Kidney (tissue), 22 donors: ENCODE measurements at places on chromosomes 11 and 22. TPM values are rescaled to one million over a fixed set of nuclear protein-coding genes. Genes with fewer than 3 reads are reported as not detected.

The LAYN gene
- total RNA-seq: 7.6 TPM

The TRMT2A gene
- total RNA-seq: 50.0 TPM

The SC5D gene
- 26.6 TPM for total RNA-seq

The MMP27 gene
- not detected for total RNA-seq

The ANKK1 gene
- total RNA-seq: 0.60 TPM

The LIF gene
- 10.7 TPM for total RNA-seq

The ACR gene
- 1.6 TPM for total RNA-seq

The TSSK2 gene
- not detected for total RNA-seq

The TSPAN32 gene
- total RNA-seq: 6.1 TPM

The TMEM191C gene
- total RNA-seq: 1.4 TPM

The AP5B1 gene
- total RNA-seq: 18.3 TPM

The SNX32 gene
- total RNA-seq: 1.0 TPM

The APOBEC3H gene
- total RNA-seq: 0.79 TPM

The INPPL1 gene
- 120 TPM for total RNA-seq

The SCGB1D2 gene
- total RNA-seq: 0.60 TPM

The CASP5 gene
- 0.91 TPM for total RNA-seq

GRCh38 chr22:39600491-39601179 lies 30.1 kb downstream of the CACNA1I start:
- no peaks in the 10 kb centered on the region for H3K4me1 ChIP-seq
- H3K27me3 ChIP-seq: peaks cover 2% of the 10 kb centered on the region
- H3K27ac ChIP-seq: no peak overlapping the region
- H3K36me3 ChIP-seq: no peaks in the 10 kb centered on the region
- DNase-seq: no peak

- no peaks in the 10 kb centered on the region for H3K27me3 ChIP-seq
- peaks cover 4% of the 10 kb centered on the region for H3K4me1 ChIP-seq
- no peak overlapping the region for H3K27ac ChIP-seq
- no peak for DNase-seq
These were observed 5.9 kb downstream of the ZNF215 start for GRCh38 chr11:6932145-6932544.

- no peaks in the 10 kb centered on the region for H3K4me1 ChIP-seq
- H3K27ac ChIP-seq: no peak overlapping the region
- H3K36me3 ChIP-seq: no peaks in the 10 kb centered on the region
- no peak overlapping the region for H3K4me3 ChIP-seq
- no peaks in the 10 kb centered on the region for H3K27me3 ChIP-seq
These were observed 10.7 kb upstream of the NLRP6 start for GRCh38 chr11:267491-267994.

GRCh38 chr11:3087821-3088800 lies 30.9 kb upstream of the CARS1 start:
- H3K4me3 ChIP-seq: no peak overlapping the region
- no peaks in the 10 kb centered on the region for H3K36me3 ChIP-seq

DNA sequence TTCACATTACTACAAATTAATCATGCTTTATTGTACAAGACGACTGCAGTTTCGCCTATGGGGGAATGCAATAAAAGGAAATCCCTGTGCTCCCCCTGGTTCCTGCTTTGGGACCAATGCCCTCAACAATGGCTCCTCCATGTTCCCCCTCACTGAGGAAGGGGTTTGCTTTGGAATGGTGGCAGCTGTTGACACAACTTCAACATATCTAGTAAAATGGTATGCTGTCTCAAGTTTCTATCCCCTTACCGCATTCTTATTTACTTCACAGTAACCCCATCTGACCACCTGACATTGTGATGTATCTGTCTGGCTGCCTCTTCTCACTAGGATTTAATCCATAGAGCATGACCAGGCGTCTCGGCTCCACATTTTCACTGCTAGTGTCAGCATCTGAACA lies 48.8 kb downstream of the PIWIL3 start:
- H3K27ac ChIP-seq: no peak overlapping the region
- H3K4me1 ChIP-seq: no peaks in the 10 kb centered on the region
- DNase-seq: peak; percentile 57

GRCh38 chr11:132060567-132060966 lies 690.2 kb downstream of the NTM start:
- H3K27ac ChIP-seq: no peak overlapping the region
- no peaks in the 10 kb centered on the region for H3K36me3 ChIP-seq
- peaks cover 7% of the 10 kb centered on the region for H3K4me1 ChIP-seq
- no peaks in the 10 kb centered on the region for H3K27me3 ChIP-seq

DNA sequence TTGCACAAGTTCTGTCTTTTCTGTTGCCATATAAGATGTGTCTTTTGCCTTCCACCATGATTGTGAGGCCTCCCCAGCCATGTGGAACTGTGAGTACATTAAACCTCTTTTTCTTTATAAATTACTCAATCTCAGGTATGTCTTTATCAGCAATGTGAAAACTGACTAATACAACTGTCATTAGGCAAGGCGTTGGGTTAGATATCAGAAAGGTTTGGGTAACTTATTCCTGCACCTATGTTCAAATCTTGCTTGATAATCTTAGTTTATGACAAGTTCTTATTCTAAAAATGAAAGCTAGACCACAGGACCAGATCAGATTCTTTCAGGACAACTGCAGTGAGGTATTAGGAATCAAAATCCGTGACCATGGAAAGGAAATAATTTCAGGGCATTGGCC lies 160.6 kb upstream of the BDNF start:
- no peak for DNase-seq
- H3K36me3 ChIP-seq: no peaks in the 10 kb centered on the region
- H3K27me3 ChIP-seq: no peaks in the 10 kb centered on the region
- no peak overlapping the region for H3K4me3 ChIP-seq
- H3K27ac ChIP-seq: no peak overlapping the region

- H3K4me1 ChIP-seq: no peaks in the 10 kb centered on the region
- H3K27ac ChIP-seq: no peak overlapping the region
- DNase-seq: no peak
- H3K36me3 ChIP-seq: no peaks in the 10 kb centered on the region
- H3K4me3 ChIP-seq: no peak overlapping the region
These were observed 17.1 kb upstream of the SYVN1 start for GRCh38 chr11:65151331-65151899.

DNA sequence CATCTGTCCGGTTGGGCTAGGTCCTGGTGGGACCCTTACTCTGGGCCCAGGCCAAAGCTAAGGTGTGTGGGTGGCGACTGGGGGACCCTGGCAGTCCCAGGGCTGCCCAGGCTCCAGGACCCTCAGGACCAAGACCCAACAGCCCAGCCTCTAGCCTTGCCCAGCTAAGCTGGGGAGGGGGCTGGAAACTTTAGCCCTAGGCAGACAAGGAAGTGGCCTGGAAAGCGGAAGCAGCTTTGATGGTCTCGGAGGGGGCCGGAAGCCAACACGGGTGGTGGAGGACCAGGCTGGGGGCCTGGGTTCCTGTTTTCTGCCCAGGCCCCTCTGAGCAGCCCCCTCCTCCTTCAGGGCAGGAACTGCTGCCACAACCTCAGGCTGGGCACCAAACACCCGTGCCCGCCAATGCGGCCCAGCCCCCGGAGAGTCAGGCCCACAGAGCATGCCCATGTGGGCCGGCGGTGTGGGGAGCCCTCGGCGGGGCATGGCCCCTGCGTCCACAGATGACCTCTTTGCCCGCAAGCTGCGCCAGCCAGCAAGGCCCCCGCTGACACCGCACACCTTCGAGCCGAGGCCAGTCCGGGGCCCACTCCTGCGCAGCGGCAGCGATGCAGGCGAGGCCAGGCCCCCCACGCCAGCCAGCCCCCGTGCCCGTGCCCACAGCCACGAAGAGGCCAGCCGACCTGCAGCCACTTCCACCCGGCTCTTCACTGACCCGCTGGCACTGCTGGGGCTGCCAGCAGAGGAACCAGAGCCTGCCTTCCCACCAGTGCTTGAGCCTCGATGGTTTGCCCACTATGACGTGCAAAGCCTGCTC lies 2.8 kb downstream of the SIPA1 start:
- no peak overlapping the region for H3K4me3 ChIP-seq
- peaks cover 2% of the 10 kb centered on the region for H3K36me3 ChIP-seq
- H3K4me1 ChIP-seq: no peaks in the 10 kb centered on the region
- DNase-seq: no peak

GRCh38 chr11:46210133-46210636 lies 67.3 kb upstream of the CREB3L1 start:
- H3K27ac ChIP-seq: no peak overlapping the region
- no peaks in the 10 kb centered on the region for H3K4me1 ChIP-seq
- no peaks in the 10 kb centered on the region for H3K36me3 ChIP-seq

GRCh38 chr11:116948391-116948790 lies 111.0 kb upstream of the APOA1 start:
- H3K4me3 ChIP-seq: no peak overlapping the region
- H3K27me3 ChIP-seq: no peaks in the 10 kb centered on the region
- no peaks in the 10 kb centered on the region for H3K4me1 ChIP-seq

DNA sequence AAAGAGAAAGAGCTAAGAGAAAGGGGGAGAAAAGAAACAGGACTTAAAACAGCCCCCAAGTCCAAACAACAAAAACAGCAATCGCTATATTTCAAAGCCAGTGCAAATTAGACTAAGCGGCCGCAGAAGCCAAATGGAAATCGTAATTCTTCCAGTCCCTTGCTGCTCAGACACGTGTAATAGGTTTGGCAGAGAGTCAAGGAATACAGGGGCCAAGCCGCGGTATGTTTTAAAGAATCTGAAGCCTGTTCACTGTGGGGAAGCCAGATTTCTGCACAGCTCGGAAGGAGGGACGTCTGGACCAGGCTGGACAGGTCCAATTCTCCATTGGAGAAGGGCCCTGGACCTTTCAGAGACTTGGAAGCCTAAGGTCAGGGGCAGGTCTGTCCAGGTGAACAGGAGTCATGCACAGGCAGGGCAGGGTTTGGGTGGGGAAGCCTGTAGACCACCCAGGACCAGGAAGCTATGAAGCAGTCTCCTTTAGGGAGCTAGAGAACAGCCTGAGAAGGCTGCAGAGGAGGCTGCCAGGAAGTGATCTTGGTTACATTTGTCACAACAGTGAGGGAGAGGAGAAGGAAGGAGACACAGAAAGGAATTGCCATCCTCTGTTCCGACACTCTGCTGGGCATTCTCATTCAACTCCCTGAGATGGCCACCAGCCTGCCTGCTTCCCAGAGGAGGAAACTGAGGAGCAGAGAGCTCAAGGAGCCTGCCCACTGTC lies 265.5 kb upstream of the ISX start:
- DNase-seq: peak; percentile 60
- H3K4me3 ChIP-seq: no peak overlapping the region
- no peaks in the 10 kb centered on the region for H3K36me3 ChIP-seq
- peaks cover 4% of the 10 kb centered on the region for H3K4me1 ChIP-seq

DNA sequence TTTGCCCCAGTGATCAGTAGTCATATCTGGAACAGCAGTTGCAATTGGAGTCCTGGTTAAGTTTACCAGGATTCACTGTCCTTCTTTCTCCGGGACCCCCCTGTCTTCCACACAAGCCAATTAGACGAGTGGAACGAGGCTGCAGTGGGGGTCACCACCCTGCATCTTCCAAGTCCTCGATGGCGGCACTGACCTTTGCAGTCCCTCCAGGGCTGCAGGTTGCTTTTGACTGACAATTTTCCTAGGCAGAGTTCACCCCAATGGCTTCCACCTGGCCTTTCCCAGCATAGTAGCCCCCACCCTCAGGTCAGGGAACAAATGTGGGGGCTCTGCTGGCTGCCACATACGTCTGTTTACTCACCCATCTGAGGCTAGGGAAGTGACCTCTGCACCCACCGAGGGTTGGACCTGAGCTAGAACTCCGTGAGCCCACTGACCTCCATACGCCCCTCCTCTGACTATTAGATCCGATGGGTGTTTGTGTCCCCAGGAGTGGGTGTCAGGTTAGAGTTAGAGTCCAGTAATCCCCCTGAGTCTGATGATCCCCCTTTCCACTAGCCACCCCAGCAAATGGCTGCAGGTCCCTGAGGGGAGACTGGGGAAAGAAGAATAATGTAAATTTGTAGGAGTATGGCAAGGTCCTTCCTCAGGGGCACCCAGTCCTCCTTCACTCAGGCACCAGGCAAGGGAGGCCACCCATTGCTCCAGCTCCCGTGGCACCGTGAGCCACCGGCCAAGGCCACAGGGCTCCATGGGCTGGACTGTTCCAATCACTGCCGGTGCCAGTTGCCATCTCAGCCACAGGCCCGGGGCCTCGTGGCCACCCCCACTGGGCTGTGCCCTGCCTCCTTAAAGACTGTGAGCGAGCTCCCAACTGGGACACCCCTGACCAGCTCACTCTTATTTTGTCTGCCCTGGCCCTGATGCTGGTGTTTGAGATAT lies 5.5 kb downstream of the C11orf21 start:
- no peak overlapping the region for H3K27ac ChIP-seq
- no peaks in the 10 kb centered on the region for H3K36me3 ChIP-seq
- H3K27me3 ChIP-seq: no peaks in the 10 kb centered on the region
- no peak for DNase-seq
- H3K4me1 ChIP-seq: no peaks in the 10 kb centered on the region
- no peak overlapping the region for H3K4me3 ChIP-seq

- H3K36me3 ChIP-seq: peaks cover 7% of the 10 kb centered on the region
- H3K27ac ChIP-seq: no peak overlapping the region
- peak overlapping the region; percentile 66 for H3K4me3 ChIP-seq
- no peak for DNase-seq
- H3K27me3 ChIP-seq: no peaks in the 10 kb centered on the region
- no peaks in the 10 kb centered on the region for H3K4me1 ChIP-seq
These were observed 884 bp downstream of the CENATAC start for GRCh38 chr11:118998822-118999221.

GRCh38 chr22:23353696-23354095 lies 173.4 kb downstream of the BCR start:
- H3K27me3 ChIP-seq: no peaks in the 10 kb centered on the region
- no peak overlapping the region for H3K4me3 ChIP-seq
- no peaks in the 10 kb centered on the region for H3K36me3 ChIP-seq
- H3K27ac ChIP-seq: no peak overlapping the region

- H3K4me1 ChIP-seq: no peaks in the 10 kb centered on the region
- H3K36me3 ChIP-seq: no peaks in the 10 kb centered on the region
- peak; percentile 80 for DNase-seq
- no peaks in the 10 kb centered on the region for H3K27me3 ChIP-seq
- H3K27ac ChIP-seq: peak overlapping the region; percentile 89
- H3K4me3 ChIP-seq: no peak overlapping the region
These were observed 16.7 kb downstream of the PHLDA2 start for GRCh38 chr11:2912498-2912897.

DNA sequence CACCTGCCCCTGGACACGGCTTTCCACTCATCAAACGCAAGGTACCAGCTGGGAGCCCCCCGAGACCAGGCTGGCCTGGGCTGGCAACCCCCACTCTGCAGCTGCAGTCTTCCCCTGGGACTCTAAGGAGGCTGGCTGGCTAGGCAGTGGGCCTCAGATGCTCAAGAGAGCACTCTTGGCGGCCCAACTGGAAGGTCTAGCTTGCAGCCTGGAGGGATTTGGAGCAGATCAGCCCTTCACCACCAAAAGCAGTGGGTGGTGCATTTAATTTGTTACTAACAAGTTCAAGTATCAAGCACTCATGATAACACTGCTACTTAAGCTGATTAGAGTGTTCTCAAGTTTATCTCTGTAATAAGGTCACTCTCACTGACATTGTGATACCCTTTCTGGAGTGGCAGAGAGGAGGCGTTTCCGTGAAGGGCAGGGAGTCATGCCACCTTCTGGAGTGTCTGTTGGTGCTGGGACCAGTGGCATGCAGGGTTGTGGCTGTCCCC lies 21.5 kb downstream of the C22orf23 start:
- H3K27me3 ChIP-seq: no peaks in the 10 kb centered on the region
- no peak overlapping the region for H3K4me3 ChIP-seq
- no peak for DNase-seq
- no peak overlapping the region for H3K27ac ChIP-seq
- H3K4me1 ChIP-seq: peaks cover 12% of the 10 kb centered on the region
